ENCODE measurements at places on chromosomes 5 and 9. TPM values are rescaled to one million over a fixed set of nuclear protein-coding genes. Genes with fewer than 3 reads are reported as not detected.

The FBXO38 gene
- 37.4 TPM for total RNA-seq

The DEPDC1B gene
- total RNA-seq, result 50.8 TPM

The ERAP2 gene
- total RNA-seq, result 93.0 TPM

The CEL gene
- total RNA-seq, result 2.4 TPM

The PRUNE2 gene
- 0.52 TPM for total RNA-seq

The FAT2 gene
- total RNA-seq, result not detected

The PLAC8L1 gene
- total RNA-seq, result 0.42 TPM

The NR2F1 gene
- not detected for total RNA-seq

The PARP8 gene
- 78.5 TPM for total RNA-seq

The FAM78A gene
- total RNA-seq, result 99.2 TPM

The NMUR2 gene
- not detected for total RNA-seq

The BTNL3 gene
- total RNA-seq, result not detected

The SLC4A9 gene
- 0.13 TPM for total RNA-seq

The MEGF10 gene
- total RNA-seq, result not detected

The FBP1 gene
- total RNA-seq, result 0.21 TPM

The CCDC183 gene
- 0.26 TPM for total RNA-seq

The ZNF608 gene
- total RNA-seq, result not detected

The LHX2 gene
- total RNA-seq, result not detected

The RETREG1 gene
- 47.1 TPM for total RNA-seq

The NSUN2 gene
- 84.7 TPM for total RNA-seq

The HCN1 gene
- total RNA-seq, result not detected

The PRDM9 gene
- total RNA-seq, result not detected

The GARIN3 gene
- total RNA-seq, result not detected

The JAKMIP2 gene
- total RNA-seq, result 8.2 TPM

The IL5 gene
- total RNA-seq, result not detected

The SCGB3A2 gene
- not detected for total RNA-seq

The ADRB2 gene
- 2.3 TPM for total RNA-seq

The PDE4D gene
- 70.7 TPM for total RNA-seq

The PCDHGA10 gene
- not detected for total RNA-seq

The FOXI1 gene
- not detected for total RNA-seq

Data from activated CD8-positive, alpha-beta T cell treated with anti-CD3 and anti-CD28 coated beads, Interleukin-2, amount 10 ng/mL, durations not matched to agents 7 days and 5 days (primary cell).